ENCODE measurements at places on chromosomes 5 and 9.

- no peak for DNase-seq
These were observed 334.5 kb downstream of the TENT4A start for GRCh38 chr5:7047511-7048261.

GRCh38 chr5:67216564-67216963 lies 20.0 kb upstream of the CD180 start:
- no peak for DNase-seq

DNA sequence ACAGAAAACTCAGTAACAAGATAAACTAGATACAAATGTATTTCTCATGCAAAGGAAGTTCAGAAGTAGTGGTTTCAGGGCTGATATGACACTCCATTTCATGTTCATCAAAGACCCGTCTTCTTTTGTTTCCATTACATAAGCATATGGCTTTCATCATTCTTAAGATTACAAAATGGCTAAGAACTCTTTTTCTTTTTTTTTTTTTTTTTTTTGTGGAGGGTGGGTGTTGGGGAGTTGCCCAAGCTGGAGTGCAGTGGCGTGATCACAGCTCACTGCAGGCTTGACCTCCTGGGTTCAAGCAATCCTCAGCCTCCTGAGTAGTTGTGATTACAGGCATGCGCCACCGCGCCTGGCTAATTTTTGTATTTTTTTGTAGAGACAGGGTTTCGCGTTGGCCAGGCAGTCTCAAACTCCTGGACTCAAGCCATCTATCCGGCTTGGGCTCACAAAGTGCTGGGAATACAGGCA lies 22.0 kb upstream of the PTBP3 start:
- DNase-seq = no peak

DNA sequence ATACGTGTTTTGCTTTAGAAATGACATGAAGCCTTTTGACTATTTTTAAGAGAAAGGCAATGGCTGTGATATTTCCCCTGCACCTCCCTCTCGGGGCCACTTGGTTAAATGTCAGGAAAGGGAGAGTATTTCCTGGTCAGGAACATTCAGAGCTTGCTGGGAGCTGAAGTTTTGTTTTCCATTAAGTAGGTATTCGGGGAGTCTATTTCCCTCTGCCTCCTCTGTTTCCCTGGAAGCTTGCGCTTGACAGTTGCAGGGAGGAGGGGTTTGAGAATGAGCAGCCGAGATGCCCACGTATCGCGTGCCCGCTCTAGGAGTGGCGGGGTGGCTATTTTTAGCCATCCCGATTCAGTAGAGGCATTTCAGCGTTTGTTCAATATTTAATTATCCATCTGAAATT lies 6.7 kb downstream of the DAB2IP start:
- no peak for DNase-seq

DNA sequence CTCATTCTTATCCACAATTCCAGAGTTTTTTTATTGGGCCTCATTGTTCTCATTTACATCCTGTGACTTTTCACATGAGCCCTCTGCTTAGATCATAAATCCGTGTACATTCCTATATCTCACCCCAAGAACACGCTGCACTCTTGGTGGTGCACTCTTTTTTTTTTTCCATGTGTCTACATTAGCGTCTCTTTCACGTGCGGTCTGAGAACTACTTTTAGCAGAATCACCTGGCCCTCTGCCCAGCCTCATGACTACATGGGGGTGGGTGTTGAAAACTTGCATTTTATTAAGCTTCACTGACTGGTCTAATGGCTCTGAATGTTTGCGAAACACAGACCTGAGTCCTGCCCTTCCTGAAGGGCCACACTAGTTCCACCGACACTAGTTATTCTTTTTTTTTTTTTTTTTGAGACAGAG lies 18.6 kb downstream of the C9orf57 start:
- no peak for DNase-seq

DNA sequence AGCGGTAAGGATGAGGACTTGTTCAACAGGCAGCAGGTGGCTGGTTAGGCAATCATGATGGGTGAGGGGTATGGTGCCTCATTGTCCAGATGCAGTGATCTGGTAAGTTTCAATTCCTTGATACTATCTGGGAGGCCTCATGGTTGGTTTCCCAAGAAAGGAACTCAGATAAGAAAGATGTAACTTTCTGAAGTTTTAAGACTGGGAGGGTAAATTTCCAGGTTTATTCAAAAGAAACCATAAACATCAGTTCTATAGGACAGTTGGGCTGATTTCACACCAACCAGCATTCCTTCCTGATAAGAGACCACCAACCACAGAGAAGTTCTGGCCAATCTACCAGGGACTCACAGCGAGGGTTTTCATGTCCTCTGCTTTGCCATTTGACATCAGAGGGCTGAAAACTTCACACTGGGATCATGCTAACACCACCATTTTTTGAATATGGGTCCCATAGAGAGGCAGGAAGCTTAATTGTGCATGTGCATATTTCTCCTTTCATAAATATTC lies 773 bp upstream of the AGGF1 start:
- no peak for DNase-seq

DNA sequence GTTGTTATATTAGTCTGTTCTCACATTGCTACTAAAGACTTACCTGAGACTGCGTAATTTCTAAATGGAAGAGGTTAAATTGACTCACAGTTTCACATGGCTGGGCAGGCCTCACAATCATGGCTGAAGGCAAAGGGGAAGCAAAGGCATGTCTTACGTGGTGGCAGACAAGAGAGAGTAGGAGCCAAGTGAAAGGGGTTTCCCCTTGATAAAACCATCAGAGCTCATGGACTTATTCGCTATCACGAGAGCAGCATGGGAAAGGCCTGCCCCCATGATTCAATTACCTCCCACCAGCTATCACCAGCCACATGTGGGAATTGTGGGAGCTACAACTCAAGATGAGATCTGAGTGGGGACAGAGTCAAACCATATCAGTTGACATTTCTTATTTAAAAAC lies 374.5 kb upstream of the RORB start:
- no peak for DNase-seq

DNA sequence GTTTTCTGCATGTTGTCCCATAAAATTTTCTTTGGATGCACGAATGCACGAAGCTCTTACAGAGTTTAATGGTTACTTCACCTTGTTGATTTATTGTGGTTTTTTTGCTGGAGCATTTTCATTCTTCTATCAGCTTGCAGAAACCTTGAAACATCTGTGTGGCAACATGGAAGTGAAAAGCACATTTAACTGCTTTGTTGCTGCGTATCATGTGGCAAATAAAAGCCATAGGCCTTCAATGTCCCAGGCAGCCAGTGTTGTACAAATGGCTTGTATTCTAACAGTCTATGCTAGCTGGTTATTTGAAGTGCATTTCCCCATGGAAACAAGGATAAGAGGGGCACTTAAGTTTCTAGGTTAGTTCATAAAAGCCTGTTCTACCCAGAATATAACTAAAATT lies 42.5 kb upstream of the RASGRF2 start:
- DNase-seq = no peak

GRCh38 chr9:108694170-108694569 lies 161.6 kb downstream of the ACTL7B start:
- no peak for DNase-seq

- DNase-seq = no peak
These were observed 18.5 kb downstream of the COL15A1 start for GRCh38 chr9:98962181-98962560.

GRCh38 chr5:56451742-56452141 lies 218.6 kb upstream of the ANKRD55 start:
- DNase-seq = no peak

DNA sequence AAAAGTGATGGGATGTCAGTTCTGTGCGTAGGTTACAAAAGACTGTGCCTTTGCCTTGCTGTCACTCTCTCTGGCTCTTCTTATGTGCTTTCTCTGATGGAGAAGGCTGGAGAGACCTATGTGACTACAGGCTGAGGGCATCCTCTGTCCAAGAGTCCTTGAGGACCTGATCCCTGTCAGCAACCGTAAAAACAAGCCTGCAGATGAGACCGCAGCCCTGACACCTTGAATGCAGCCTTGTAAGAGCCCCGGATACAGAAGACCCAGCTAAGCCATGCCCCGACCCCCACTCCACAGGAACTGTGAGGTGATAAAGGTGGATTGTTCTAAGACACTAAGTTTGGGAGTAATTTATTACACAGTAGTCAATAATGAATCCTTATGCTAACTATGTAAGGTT lies 32.6 kb upstream of the FRRS1L start:
- DNase-seq = no peak

- peak; percentile 82 for DNase-seq
These were observed 90.9 kb downstream of the THBS4 start for GRCh38 chr5:80125962-80126480.

DNA sequence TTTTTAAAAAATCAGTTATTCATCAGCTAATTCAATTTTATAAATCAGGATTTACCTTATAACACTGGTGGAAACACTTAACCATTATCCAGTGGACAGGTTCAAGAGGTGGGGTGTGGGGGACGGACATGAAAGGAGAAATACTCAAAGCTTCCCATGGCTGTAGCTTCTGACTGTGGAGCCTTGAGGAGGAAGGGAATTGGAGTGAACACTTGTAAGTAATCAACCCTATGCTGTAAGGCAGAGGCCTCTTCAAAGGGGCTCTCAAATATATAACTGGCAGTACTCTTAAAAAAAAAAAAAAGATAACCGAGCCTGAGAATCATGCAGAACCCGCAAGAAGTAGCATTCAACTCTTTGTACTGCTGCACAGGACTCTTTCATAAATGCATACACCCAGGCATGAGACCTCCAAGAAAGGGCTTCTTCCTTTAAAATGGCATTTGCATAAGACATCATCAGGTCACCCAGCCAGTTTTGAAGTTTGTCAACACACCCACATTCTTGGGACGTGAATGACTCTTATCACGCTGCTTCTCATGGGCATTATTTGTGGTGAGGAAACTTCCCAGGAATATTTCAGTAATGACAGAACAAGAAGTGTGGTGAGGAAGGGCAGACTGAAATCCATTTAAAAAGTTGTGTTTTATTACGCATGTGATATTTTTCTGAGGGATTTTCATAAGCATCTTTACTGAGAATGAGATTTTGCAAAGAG lies 8.1 kb downstream of the OSMR start:
- DNase-seq = no peak

- no peak for DNase-seq
These were observed 306.6 kb downstream of the FBXL7 start for GRCh38 chr5:15806613-15807012.

DNA sequence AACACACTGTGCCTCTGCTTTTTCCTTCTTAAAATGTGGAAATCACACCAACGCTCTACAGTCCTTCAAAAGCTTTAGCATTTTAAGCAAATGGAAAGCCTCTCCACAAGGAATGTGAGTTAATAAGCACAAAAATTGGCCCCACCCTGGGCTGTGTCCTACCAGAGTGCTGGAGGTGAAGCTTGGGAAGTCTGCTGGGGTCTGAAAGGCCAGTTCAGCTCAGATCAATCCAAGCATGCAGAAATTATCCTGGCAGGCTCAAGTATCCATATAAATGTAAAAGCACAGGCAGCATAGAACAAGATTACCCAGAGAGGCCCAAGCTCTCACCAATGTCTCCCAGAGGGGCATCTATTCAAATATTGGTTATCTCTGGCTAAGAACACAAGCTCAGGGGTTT lies 98.5 kb downstream of the ESM1 start:
- no peak for DNase-seq

DNA sequence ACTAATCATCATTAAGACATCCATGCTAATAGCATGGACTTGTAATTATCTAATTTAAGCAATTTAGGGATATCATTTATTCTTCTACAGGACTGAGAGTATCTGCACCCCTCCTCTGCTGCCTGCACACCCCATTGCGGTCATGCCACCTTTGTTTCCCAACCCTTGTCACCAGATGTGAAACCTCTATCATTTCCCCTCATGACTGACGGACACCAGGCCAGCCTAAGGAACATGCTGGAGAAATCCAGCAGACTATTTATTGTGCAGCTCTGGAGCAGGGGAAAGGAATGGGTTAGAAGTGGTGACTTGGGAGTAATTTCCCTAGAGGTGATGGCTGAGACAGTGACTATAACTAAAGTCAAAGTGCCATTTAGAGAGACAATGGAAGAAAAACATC lies 40.7 kb downstream of the UGCG start:
- DNase-seq = no peak

DNA sequence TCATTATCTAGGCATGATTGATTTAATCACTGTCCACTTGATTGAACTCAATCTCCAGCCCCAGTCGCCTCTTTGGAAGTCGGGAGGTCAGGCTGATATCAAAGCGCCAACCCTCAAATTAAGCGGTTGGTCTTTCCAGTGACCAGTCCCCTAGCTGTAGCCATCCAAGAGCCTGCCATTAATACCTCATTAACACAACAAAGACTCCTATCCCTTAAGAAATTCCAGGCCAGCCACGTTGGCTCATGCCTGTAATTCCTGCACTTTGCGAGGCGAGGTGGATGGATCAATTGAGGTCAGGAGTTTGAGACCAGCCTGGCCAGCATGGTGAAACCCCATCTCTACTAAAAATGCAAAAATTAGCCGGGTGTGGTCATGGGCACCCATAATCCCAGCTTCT lies 27.4 kb upstream of the GCNT1 start:
- DNase-seq = no peak

DNA sequence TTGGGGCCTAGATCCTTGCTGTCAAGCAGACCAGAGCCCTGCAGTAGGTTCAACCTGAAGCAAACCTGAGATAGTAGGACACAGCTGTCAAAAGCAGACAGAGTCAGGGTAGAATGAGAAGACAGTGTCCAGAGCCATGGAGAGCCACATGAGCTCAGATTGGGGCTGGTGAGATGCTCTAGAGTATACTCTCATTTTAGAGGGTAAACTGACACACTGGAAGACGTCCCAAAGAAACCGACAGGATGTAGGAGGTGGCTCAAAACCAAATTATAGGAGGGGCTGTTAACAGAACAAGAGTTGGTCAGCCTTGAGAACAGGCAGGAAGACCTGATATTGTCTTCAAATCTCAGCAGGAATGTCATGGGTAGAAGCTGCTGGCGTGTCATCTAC lies 11.5 kb downstream of the CCDC69 start:
- no peak for DNase-seq

- DNase-seq = no peak
These were observed 21.1 kb downstream of the TNPO1 start for GRCh38 chr5:72837524-72838096.

DNA sequence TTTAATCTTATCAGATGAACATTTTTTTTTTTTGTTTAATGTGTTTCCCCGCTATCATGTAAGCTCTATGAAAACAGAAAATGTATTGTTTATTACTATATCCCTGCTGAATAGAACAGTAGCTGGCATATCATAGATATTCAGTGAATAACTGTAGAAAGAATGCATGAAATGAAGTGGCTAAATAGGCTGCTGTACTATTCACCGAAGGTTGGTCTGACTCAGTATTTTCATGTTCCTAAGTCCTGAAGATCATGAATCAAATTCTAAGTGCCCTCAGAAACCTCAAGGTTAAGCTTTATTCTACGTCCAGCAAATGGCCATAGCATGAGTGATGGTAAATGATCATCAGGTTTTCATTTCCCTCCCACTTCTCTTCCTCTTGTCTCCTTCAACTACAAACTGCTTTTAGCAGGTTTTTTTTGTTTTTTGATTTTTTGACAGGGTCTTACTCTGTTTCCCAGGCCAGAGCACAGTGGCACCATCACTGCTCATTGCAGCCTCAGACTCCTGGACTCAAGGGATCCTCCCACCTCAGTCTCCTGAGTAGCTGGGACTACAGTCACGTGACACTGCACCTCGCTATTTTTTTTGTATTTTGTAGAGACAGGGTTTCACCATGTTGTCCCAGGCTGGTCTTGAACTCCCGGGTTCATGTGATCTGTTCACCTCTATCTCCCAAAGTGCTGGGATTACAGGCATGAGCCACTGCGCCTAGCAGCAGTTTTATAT lies 19.1 kb upstream of the ZFAND5 start:
- no peak for DNase-seq
